ENCODE measurements at places on chromosomes 2 and 18. TPM values are rescaled to one million over a fixed set of nuclear protein-coding genes. Genes with fewer than 3 reads are reported as not detected.

DNA sequence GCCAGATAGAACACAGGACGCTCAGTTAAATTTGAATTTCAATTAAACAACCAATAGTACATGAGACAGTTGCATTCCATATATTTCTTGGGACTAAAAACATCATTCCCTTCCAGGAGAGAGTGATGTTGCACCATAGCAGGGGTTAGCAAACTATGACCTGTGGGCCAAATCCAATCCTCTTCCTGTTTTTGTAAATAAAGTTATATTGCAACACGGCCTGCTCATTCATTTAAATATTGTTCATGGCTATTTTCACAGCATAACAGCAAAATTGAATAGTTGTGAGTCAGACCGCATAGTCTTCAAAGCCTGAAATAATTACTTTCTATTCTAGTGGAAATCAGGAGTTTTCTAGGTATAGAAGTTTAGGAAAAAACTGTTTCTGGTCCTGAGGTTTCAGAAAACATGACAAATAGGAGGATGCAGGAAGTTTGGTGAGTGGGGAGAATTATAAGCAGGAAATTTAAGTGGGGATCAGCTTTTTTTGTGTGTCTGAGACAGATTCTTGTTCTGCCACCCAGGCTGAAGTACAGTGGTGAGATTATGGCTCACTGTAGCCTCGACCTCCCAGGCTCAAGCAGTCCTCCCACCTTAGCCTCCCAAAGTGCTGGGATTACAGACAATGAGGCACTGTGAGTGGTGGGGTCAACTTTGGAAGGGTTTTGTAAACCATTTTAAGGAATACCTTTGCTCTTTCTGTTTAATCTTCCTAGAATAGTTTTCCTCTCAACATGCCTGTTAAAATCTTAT is 131.5 kb downstream of the SOCS6 start:
- DNase-seq = peak; percentile 13

- no peak for DNase-seq
Measured at GRCh38 chr2:159098361-159098760, 129.9 kb downstream of the TANC1 start.

- no peak for DNase-seq
Measured at GRCh38 chr2:20313659-20314058, 37.0 kb downstream of the PUM2 start.

DNA sequence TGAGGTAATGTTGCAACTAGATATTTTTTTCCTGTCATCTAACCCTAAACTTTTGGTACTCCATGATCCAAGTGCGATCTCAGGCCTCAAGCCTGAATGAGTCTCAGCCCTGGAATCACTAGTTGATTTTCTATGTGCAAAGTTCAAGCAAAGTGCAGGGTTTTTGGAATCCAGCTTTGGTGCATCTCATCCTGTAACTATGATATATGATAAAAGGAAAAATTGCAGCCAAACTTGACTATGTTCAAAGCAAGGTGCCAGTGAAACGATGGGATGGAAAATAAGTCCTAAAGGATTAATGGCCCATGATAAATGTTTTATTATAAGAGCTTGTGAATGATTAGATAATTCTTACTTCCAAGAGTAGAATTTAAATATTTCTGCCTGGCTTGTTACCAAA is 78.9 kb upstream of the NT5C1B start:
- DNase-seq = no peak

GRCh38 chr2:238710787-238711186 is 137.1 kb upstream of the TWIST2 start:
- DNase-seq = no peak

DNA sequence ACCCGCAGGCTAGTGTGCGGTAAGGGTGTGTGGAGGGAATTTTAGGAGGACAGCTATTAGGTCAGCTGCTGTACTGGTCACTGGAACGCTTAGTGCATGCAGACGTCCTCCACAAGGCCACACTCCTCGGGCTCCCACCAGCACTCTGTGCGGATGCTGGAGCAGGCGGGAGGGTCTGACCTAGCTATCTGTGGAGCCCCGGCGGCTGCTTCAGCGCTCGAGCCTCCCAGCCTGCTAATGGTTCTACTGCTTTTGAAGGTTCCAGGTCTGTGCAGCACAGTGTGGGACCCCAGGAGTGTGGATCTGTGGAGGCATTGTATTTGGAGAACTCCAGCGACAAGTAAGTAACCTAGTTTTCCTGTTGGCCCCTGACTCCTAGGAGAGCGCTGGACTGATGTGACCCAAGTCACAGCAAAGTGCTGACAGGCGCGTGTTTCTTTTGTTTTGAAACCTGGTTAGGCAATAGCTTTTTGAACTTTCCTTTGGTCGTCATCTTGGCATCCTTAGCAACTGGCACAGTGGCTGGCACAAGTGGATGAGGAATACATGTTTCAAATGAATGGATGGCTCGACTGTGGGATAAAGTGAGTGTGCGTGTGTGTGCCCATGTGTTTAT is 113.5 kb downstream of the ZNF236 start:
- DNase-seq = no peak

- peak; percentile 6 for DNase-seq
Measured at GRCh38 chr18:53909668-53910067, 314.8 kb downstream of the MBD2 start.

GRCh38 chr2:63914311-63914710 is 72.6 kb downstream of the UGP2 start:
- no peak for DNase-seq

- no peak for DNase-seq
Measured at GRCh38 chr2:148167241-148167766, 146.4 kb downstream of the MBD5 start.

GRCh38 chr18:21444465-21445212 is 155.9 kb downstream of the ESCO1 start:
- DNase-seq = peak; percentile 46

DNA sequence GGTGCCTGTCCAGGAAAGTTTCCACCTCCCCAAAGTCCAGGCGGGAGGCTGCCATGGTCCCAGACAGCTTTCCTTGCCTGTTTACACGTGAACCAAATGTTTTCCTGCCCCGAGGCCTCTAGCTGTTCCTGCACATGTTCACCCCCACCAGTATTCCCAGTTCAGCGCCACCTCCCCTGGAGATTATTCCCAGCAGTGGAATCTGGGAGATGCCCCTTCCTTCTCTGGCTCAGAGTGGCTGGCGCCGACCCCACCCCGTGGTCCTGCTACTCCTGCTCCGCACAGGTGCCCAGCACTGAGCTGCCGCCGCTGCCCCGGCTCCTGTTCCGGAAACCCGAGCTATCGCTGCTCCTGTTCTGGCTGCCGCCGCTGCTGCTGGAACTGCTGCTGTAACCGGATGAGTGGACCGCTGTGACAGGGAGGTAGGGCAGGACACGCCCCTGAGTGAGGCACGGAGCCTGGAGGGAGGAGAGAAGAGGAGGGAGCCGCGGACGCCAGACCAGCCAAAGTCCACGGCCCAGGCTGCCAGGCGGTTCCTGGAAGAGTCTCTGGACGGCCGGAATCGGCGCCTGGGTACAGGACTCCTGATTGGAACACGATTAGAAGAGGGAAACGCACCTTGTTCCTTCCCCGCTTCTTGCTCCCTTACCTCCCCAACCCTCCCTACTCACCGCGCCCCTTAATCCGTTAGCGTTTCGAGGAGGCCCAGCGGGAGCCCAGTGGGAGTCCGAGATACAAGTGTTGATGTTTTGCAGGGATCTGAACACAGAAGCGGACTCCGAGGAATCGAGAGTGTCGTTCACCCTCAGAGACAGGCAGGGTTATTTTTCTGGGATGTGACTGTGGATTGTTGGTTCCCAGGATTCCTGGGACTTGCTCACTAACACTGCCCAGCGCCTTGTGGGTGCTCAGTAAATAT is at the start of gene PDE11A:
PDE11A (minus strand) TSS at position 395 of the 919 bp plus-strand sequence; CDS start at position 55, 340 bp downstream.
- DNase-seq = peak; percentile 54

GRCh38 chr2:146203064-146203624 is 1641.7 kb upstream of the ACVR2A start:
- no peak for DNase-seq

DNA sequence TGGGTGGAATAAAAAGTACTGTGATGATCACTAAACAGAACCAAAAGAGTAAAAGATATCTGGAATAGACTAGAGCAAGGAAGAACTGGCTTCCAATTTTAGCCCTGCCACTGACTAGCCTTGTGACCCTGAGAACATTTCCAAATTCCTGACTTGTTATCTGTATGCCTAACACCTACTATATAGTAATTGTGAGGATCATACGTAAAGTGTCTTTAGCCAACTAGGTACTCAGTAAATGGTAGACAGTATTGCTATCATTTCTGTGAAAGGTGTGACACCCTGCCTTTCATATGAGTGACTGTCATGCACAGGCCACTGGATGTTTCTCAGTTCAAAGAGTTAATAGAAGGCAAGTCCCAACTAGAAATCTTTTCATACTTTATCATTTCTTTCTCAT is 29.8 kb downstream of the CYTIP start:
- no peak for DNase-seq

- no peak for DNase-seq
Measured at GRCh38 chr2:195168369-195168768, 488.7 kb upstream of the SLC39A10 start.

DNA sequence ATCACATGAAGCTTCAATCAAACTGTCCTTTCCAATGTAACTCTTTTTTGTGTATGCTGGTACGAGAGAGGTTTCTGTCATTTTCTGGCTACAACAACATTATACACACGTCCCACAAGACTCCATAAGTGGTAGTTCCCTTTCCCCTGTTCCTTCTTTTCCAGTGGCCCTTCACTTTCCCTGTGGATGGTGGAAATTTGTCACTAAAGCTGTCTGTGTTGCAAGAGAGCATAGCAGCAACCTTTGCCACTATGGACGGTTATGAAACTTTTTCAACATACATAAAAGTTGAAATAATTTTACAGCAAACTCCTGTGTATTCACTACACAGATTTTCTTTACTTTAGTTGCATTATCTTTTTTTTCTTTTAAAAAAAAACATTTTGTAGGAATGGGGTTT is 18.7 kb downstream of the DBI start:
- DNase-seq = no peak

Gene SMARCAL1
- 20.4 TPM for total RNA-seq

Gene AGXT
- not detected for total RNA-seq

Gene NYAP2
- not detected for total RNA-seq

Gene EFR3B
- 0.58 TPM for total RNA-seq

Gene INO80B
- total RNA-seq = 33.4 TPM

Gene PNO1
- 29.6 TPM for total RNA-seq

Gene ERICH2
- 2.5 TPM for total RNA-seq

Gene ESPNL
- 0.92 TPM for total RNA-seq

All from foreskin keratinocyte (primary cell).